KBM-7 (cell line): ENCODE measurements at places on chromosomes 2 and 18.
A peak's percentile ranks its signal among the peaks of the same experiment; 100 is the strongest.

DNA sequence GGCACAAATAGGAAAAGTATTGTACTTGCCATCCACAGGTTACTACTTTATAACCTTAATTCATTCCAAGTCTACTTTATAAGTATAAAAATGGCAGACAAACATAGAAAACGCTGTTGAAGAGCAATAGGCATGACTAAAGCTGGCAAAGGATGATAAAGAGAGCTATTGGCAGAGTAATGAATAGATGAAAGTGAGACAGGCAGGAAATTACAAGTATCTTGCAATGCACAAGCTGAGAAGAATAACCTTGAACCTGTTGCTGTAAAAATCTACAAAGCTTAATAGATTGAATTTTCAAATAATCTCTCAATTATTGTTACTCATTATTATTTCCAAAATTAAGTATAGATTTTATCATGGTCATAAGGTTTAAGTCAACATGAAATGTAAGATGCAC, 8.8 kb downstream of the PELI1 start:
- no peak for DNase-seq

- DNase-seq: no peak
Observed at GRCh38 chr18:29311580-29311979, 1134.7 kb upstream of the CDH2 start.

GRCh38 chr2:201532686-201533304, 81.3 kb downstream of the STRADB start:
- DNase-seq: no peak

DNA sequence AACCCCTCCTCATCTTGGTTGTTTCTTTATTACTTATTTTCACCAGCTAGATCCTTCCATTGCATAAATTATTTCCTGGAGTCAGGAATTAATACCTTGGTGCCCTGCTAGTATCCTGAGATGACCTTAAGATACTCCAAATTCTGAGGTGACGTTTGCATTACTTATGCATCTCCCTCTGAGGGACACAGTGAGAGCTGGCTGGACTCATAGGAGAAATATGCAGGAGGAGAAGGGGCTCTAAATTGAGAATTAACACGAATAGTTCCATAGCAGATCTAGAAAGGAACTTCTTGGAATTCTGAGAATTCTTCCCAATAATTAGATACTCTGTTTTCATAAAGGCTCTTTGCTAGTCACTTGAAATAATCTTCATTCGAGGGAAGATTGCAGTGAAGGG, 310.6 kb upstream of the ZEB2 start:
- no peak for DNase-seq

DNA sequence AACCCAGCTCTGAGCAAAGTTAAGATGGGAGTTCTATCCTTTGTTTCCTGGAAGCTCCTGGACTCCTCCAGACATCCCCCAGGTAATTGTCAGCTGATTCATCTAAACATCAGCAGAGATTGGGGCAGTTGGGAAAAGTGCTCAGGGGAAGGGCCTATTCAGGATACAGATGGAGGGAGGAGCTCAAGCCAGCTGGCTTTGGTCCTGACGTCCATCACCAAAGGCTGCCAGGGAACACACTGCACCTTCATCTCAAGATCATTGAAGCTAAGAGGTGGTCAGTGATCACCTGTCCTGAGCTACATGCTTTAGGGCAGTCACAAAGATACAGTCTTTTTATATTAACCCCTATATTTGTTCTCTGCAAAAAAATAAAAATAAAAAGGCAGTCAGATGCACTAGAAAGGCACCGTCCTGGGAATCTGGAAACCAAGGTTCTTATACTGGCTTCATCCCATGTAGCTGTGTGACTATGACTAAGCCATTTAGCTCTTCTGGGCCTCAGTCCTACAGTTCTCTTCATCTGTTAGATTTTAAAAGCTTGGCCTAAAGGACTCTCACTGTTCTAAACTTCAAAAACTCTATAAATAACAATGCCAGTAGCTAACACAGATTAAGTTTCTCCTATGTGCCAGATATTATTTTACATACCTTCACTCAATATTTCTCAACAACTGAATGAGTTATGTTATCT, 446.5 kb downstream of the BCL11A start:
- DNase-seq: no peak

DNA sequence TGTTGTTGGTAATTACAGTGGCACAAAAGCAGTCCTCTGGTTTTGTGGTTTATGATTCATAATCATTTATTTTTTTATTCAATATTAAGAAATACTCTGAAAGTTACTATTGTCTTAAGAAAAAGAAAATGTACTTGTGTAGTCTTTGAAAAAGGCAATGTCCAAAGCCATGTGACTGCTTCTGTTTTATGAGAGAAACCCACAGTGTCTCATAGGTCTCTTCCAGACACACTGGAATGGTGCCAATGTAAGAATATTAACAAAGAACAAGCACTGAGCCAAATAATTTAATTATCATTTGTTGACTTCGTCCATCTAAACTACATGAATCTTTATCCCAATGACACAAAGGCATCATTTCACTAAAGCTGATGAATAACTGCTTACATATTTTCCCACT, 62.5 kb downstream of the RPRM start:
- no peak for DNase-seq

- no peak for DNase-seq
Observed at GRCh38 chr2:47028846-47029560, 113.4 kb upstream of the MCFD2 start.

GRCh38 chr2:139411236-139411635, 631.0 kb upstream of the NXPH2 start:
- peak; percentile 47 for DNase-seq

- DNase-seq: no peak
Observed at GRCh38 chr2:237259201-237259600, 154.8 kb downstream of the COL6A3 start.

DNA sequence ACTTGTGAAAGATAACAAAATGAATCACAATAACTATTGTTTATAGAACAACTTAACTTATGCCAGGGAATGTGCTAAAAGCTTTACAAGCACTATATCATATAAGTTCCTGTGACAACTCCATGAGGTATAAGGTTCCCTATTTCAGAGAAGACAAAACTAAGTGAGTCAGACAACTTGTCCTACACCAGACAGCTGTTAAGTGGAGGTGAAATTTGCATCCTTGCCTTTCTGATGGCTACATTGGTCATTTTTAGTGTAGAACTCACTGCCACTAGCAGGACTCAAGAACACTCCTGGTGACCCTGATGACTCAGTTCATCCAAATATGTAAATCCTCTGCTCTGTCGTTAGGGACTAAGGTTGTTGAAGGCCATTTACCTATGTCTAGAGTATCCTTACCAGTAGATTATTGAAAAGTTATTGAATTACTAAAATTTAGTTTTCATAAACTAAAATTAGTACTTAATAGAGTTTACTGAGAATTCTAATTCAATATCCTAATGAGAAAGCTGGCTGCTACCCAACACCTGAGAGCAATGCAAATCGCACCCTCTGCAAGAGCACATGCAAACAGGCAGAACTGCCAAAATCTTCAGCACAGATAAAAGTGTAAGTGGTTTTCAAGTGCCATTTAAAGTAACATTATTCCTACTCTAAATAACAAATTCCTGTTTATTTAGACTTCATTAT, 636.2 kb downstream of the NRXN1 start:
- no peak for DNase-seq

DNA sequence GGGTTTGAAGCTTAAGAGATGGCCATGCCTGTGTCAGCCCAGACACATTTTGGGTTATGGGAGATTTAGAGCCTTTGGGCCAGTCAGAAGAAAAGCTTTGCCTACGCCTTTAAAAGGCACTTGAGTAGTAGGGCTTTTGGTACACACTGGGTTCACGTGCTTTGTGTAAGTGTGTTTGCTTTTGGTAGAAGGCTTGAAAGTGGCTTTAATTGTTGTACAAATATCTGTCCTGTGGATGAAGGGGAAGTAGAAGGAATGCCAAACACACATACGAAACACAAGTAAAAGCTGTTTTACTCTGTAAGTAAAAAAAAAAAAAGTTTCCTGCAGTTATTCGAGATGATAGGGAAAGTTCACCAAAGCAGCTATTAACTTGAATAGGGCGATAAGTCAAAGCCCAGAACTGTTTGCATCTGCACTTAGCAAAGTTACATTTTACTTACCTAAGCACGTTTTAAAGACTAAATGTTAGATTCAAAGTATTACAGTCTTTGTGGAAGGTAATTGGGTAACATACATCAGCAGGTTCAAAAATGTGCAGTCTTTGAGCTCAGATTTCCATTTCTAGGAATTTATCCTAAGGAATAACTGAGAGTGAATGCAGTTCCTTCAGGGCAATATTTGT, 75.4 kb downstream of the STK25 start:
- DNase-seq: no peak

GRCh38 chr2:29509397-29509796, 394.2 kb downstream of the CLIP4 start:
- DNase-seq: no peak

DNA sequence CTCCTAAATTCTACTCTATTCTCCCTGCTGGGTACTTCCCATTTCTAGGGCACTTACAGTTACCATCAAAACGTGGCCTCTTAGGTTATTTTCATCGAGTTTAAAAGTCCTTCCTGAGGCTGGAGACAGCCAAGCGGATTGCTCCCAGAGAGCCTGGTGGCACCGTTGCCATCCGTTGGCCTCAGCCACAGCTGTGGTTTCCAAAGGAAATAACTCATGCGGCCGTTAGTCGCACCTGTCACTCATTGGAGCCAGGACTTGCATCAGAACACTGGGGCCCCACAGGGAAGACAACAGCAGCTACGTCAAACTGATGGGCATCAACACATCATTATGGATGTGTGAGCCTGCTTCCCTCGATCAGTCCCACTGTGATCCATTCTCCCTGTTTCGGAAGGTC, 453.4 kb downstream of the BCL11A start:
- DNase-seq: peak; percentile 94

DNA sequence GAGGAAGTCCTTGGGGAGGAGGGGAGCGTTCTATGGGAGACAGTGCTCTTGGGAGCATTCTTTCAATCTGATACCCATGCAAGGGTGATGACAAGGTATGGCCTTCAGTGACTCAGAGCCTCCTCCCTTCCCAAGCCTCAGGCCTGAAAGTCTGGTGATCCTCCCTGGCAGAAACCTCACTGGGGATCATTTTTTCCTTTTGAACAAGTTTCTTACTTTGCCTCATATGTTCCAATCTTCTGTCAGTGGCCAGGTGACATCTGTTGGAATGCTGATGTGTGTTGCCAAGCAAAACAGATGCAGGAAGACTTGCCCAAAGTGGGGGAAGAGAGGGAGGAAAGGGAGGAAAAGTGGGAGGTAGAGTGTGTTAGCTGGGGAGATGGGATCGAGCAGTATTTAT, 224.8 kb downstream of the NEDD4L start:
- no peak for DNase-seq

- no peak for DNase-seq
Observed at GRCh38 chr2:146632707-146633106, 1212.1 kb upstream of the ACVR2A start.

- DNase-seq: no peak
Observed at GRCh38 chr2:189465076-189465475, 23.8 kb downstream of the WDR75 start.

GRCh38 chr18:8276406-8276805, 332.8 kb upstream of the RAB12 start:
- DNase-seq: no peak

DNA sequence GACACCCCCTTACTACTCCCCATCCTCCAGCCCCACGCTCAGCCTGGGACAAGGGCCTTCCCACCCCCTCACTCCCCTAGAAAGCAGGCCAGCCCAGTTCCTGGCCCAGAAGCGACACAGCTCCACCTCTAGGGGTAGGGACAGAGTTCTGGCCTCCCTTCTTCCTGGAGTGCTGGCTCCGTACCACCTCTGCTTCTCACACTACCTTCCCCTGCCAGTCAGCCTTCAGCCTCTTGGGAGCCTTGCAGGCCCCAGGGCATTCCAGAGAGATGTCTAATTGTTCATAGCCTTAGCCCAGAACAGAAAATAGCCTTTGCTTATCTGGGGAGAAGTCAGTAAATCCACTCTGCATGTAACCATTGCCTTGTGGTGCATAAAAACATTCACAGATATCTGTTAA, 13.1 kb upstream of the CATIP start:
- no peak for DNase-seq

DNA sequence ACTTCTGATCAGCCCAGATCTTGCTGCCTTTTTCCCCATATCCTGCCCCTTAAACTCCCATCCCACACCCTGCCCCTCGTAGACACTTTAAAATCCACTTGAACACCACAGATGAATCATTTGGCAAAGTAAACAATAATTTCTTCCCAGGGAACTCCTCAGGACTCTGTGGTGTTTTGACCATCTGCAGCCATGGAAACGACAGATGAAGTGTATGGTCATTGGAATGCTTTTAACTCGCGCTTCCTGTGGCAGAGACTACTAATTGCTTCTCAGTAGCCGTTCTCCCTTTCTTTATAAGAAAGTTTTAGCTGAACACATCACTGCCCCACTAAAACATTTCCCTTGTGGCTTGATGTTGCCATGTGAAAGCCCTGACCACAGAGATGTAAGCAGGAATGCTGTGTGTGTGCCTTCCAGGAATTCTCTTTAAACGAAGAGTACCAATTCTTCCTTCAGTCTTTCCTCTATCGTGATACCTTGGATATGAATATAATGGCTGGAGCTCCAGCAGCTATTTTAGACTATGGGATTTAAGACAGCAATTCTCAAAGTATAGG, 92.7 kb upstream of the PARD3B start:
- DNase-seq: no peak

DNA sequence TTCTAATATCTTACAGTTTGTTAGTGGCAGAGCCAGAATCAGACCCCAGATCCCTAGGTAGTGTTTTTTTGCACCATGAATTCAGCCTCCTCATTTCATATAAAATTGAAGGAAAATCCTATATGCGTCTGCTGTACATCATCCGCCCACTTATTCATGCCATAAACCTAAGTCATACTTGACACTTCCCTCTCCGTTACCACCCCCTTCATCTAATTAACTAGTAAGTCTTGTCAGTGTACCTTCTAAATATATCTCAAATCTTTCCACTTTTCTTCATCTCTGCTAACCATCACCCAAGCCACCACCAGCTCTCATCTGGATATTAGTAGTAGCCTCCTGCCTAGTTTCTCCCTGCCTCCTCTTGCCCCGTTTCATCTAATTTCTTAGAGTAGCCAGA, 248.7 kb upstream of the SIX3 start:
- no peak for DNase-seq

GRCh38 chr18:42328931-42329330, 373.9 kb downstream of the PIK3C3 start:
- DNase-seq: no peak

DNA sequence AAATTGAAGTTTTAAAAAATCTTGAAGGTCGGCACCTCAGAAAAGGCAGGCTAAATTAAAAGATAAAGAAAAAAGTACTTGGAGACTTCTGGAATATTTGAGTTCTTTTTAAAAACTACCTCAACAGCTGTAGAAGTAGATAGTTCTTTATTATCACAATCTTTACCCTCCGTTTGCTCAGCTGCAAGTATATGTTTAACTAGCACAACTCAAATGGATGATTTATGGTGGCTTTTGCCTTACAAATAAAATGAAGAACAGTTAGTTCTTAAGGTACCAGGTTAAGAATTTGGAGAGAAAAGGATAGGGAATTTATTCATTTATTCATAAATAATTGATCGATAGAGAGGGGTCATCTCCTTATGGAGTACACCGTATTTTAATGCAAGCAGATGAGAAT, 237.6 kb upstream of the FOSL2 start:
- DNase-seq: no peak
